CD4-positive, alpha-beta T cell treated with Interleukin-4 for 1 hour (primary cell): ENCODE measurements at places on chromosomes 11 and 22.

DNA sequence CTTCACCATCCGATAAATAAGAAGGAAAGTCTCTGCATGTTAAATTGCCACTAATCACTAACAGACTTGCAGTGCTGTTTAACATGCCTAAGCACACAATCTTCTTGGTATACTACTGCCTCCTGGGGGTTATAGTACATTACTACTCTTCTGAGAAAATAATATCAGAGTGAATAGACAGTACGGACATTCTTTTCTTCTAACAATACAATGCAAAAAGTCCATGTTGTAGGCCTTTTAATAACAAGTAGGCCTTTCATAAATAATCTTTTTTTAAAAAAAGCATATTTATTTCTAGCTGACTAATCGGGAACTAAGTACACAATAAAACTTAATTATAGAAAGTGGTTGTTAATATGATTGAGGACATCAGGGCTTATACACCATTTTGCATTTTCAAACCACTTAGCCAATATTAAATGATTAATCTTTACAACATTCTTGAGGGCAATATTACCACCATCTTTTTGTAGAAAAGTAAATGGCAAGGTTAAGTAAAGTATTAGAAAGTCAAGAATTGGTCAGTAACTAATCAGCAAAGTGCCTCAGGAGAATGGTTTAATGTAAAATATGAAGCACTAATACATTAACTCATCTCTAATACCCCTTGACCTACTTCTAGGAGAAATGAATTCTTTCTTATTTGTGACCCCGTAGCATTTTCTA lies 84.7 kb downstream of the TTC28 start:
- peak; percentile 48 for DNase-seq

DNA sequence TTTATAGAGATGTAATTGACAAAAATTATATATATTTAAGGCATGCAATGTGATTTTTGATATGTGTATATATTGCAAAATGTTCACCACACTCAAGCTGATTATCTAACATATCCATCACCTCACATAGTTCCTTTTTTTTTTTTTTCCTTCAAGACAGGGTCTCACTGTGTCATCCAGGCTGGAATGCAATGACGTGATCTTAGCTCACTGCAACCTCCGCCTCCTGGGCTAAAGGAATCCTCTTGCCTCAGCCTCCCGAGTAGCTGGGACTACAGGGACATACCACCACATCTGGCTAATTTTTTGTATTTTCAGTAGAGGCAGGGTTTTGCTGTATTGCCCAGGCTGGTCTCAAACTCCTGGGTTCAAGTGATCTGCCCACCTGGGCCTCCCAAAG lies 65.1 kb upstream of the SLC35C1 start:
- DNase-seq: no peak

DNA sequence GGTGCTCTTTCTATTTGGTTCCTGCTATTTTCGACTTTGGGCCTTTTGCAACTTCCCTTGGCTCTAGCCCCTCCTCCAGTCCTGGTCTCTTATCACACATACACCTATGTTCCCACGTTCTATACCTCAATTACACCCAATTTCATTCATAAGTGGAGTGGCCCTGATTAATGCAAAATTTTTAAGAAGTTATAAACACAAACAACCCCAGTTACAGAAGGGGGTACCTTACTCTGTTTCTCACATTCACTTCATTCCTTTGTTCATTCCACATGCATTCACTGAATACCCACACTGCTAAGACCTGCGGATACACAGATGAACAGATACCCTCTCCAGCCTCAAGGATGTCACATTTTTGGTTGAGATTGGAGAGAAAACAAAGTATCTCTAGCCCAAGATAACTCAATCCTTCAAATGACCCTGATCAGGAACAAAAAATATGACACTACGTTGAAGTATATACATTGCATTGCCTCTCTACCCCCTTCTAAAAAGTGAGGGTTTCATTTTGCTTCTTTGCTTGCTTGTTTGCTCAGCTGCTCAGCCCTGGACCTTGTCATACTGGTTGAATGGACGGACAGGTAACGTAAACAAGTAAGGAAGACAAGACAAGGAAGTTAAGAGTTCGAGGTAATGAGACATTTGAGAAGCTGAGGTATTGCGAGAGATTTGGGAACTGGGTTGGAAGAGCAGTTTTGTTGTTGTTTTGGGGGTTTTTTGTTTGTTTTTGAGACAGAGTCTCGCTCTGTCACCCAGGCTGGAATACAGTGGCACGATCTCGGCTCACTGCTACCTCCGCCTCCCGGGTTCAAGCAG lies 3.6 kb upstream of the VPS37C start:
- no peak for DNase-seq

- no peak for DNase-seq
Measured at GRCh38 chr22:36284171-36284571, 31.2 kb downstream of the APOL1 start.

- no peak for DNase-seq
Measured at GRCh38 chr22:22520020-22520656, at the start of gene ZNF280A. ZNF280A (minus strand) TSS chr22:22520270; CDS start chr22:22515630, 4,640 bp downstream.

DNA sequence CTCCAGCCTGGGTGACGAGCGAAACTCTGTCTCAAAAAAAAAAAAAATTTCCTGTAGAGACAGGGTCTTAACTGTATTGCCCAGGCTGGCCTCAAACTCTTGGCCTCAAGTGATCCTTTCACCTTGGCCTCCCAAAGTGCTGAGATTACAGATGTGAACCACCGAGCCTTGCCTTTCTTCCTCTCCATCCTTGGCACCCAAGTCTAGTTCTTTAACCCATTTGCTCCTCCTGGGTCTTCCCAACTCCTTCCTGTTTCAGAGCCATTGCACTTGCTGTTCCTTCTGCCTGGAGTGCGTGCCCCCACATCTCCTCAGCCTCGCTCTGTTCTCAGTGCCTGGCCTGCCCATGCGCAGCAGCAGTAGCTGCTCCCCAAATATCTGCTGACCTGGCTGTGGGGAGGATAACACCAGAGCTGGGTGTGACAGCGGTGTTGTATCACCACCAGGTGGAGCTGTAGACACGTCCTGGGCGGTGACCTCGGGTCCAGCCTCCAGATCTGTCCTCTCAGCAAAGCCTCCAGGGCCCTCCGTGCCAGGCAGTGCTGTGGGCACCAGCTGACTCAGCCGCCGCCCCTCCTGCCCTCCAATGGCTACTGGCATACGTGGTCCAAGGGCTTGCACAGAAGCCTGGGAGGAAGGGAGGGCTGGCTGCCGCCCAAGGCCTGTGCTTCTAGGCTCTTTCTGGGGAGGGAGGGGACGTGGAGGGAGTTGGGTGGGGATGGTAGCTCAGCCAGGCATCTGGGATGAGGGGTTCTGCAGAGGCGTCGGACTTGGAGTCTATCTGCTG lies 22.0 kb downstream of the TEF start:
- peak; percentile 89 for DNase-seq

DNA sequence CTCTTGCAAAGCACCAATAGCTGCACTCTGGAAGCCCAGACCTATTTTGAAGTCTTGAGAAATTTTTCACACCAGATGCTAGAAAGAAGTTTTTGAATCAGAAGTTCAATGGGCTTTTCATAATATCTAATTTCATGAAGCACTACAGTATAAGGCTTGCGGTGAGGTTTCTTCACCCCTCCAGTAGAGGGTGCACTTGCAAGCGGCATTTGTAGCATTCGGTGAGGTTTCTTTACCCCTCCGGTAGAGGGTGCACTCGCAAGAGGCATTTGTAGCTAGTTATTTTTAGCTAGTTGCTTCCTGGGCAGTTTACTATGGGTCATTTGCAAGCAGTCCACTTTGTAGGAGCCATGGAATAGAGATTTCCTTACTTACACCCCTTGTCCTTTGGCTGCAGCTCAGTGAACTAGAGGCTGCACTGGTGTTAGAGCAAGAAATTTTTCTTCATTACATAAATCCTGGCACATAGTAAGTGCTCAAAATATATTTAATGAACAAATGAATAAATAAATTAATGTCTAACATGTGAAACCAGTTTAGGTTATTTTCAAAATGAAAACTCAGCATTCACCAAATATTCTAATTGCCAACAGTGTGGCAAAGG lies 7.8 kb upstream of the NOX4 start:
- DNase-seq: no peak

- DNase-seq: no peak
Measured at GRCh38 chr22:45192701-45193187, 29.0 kb downstream of the NUP50 start.

- DNase-seq: no peak
Measured at GRCh38 chr11:35623621-35624168, 5.4 kb downstream of the FJX1 start.

DNA sequence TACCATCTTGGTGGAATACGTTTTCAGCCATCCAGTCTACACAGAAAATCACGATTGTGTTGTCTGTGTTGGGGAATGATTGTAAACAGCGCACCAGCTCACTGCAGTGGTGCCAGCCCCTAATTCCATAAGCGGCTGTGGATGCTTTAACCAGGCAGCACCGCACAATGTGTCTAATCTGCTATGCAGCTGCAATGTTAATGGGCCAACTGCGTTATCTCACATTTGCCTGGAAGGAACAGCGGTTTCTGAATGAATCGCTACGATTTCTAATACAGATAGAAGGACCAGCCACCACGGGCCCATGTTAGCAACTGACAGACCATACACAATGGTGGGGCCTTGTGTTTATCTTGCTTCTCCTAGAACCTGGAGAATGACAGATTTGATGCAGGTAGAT lies 384.5 kb upstream of the KIRREL3 start:
- no peak for DNase-seq

GRCh38 chr11:61543606-61544306 lies 35.2 kb downstream of the LRRC10B start:
- DNase-seq: no peak

GRCh38 chr22:46371623-46372226 lies 36.2 kb downstream of the TRMU start:
- DNase-seq: no peak

- no peak for DNase-seq
Measured at GRCh38 chr22:20152464-20152890, 1.6 kb upstream of the CCDC188 start.

DNA sequence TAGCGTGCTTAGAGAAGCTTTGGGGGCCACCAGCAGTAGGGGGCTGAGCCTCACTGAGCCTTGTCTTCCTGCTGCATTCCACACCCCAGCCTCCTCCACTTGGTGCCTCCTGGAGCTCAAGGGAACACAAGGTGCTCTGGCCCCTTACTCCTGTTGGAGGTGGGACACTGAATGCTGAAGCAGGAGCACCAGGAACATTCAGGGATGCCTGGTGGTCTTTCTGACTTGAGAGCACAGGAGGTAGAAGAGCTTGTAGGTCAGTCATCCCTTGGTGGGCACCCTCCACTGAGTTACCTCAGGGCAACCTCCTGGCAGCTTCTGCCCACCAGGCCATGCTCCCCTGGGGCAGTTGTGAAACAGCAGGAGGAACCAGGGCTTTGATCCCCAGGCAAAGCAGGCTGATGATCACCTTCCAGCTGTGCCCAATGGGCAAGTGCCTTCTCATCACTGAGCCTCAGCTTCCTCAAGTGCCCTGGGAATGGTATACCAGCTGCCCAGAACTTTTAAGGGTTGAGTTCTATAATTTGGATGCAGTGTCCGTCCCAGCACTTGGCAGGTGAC lies 50.1 kb downstream of the CABIN1 start:
- no peak for DNase-seq

DNA sequence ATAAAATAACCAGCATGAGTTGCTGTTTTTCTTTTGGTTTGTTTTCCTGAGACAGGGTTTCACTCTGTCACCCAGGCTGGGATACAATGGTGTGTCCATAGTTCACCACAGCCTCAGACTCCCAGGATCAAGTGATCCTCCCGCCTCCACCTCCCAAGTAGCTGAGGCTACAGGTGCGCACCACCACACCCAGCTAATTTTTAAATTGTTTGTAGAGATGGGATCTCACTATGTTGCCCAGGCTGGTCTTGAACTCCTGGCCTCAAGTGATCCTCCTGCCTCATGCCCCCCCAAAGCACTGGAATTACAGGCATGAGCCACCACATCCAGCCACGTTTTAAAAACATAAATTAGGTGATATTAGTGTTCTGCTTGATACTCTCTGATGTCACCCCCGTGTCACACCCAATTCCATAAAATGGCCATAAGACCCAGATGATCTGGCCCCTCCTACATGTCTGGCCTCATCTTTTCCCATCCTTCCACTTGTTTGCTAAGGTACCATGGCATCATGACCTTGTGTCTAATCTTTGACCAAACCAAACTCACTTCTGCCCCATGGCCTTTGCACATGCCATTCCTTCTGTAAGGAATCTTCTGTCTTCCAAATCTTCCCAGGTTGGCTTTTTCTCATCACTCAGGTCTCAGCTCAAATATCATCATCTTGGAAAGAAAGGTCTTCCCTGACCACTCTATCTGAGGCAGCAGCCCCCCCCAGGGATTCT lies 6.3 kb downstream of the SIK3 start:
- DNase-seq: no peak

GRCh38 chr22:26502688-26503561 lies 9.3 kb downstream of the TFIP11 start:
- DNase-seq: peak; percentile 78

GRCh38 chr22:44621401-44622146 lies 80.4 kb upstream of the PRR5 start:
- no peak for DNase-seq

DNA sequence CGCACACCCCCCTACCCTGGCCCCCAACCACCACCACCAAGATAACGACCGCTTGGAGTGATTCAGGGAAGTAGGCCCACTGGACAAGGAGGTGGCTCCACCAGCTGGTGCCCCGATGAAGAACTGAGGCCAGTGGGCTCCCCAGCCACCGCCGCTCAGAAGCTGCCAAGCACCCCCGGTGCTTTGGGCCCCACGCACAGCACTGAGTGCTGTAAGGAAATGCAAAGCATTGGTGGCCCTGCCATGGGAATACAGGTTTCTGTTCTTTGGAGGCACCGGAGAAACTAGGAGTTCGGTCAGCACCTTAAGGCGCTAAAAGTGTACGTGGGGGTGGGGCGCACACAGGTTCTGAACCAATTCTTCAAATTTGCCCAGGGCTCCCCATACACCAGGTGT lies 664 bp upstream of the PRSS23 start:
- no peak for DNase-seq

DNA sequence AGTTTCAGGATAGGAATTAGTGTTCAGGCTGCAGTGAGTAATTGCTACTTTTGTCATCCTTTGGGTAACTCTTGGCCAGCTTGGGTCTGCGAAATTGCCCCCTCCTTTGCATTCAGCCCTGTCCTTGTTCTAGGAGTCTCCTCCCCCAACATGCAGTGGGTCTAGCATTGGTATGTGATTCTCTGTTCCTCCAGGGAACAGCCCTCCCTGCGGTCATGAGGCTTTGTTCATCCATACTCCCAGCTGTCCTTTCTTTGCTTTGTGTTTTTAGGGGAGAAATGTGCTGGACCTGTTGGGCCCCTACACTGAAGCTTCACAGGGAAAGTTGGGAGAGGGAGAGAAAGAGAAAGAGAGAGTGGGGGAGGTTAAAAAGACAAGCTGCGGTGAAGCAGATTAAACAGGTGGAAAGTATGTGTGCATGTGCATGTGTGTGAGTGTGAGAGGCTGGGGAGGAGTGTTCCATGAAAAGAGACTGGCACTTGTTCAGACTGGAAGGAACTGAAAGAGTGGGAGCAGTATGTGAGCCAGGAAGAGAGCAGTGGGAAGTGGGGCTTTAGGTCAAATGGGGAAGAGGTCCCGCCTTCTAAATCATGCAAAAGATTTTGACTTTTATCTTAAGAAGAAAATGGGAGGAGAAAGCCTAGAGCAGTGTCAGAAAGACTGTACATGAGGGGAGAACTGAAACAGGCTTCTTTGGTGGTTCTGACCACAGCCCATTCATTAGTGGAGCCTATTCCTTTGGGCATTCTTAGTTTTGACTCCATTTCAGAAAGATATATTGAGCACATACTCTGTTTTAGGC lies 17.9 kb upstream of the SESN3 start:
- no peak for DNase-seq

- no peak for DNase-seq
Measured at GRCh38 chr11:91296629-91297028, 928.0 kb upstream of the FAT3 start.
